ENCODE measurements at places on chromosomes 6 and 20. TPM values are rescaled to one million over a fixed set of nuclear protein-coding genes. Genes with fewer than 3 reads are reported as not detected.

GRCh38 chr6:111239461-111239860, 152.2 kb downstream of the SLC16A10 start:
- DNase-seq, result no peak

The BPIFB6 gene
- not detected for total RNA-seq

DNA sequence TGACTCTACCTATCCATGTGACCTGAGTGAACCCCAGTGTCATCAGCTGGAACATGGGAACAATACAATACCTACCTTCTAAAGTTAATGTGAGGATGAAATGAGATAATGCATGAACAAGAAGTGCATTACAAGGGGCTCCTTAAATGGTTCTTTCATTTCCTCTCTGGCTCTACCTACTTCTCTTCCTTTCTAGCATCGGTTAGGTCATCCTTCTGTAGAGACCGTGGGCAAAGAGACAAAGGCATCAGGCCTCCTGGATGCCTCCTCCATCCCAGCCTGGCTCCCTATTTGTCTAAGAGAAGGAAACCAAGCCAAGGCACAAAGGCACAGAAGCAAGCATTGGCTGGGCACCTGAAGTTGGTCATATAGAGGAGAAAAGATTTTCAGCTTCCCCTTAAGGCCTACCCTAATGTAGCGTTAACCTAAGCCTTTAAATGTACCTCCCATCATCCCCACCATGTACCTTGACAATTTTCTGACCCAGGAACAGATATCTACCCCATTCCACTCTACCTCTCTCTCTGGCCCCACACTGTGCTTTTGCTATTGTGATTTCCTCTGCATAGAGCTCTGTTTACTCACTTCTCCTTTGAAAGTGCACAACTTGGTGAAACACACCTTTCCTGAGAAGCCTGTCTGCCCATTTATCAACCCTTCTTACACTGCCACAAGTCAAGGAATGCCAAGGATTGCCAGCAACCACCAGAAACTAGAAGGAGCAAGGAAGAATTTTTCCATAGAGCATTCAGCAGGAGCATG, 86.6 kb downstream of the GCLC start:
- no peak for DNase-seq

DNA sequence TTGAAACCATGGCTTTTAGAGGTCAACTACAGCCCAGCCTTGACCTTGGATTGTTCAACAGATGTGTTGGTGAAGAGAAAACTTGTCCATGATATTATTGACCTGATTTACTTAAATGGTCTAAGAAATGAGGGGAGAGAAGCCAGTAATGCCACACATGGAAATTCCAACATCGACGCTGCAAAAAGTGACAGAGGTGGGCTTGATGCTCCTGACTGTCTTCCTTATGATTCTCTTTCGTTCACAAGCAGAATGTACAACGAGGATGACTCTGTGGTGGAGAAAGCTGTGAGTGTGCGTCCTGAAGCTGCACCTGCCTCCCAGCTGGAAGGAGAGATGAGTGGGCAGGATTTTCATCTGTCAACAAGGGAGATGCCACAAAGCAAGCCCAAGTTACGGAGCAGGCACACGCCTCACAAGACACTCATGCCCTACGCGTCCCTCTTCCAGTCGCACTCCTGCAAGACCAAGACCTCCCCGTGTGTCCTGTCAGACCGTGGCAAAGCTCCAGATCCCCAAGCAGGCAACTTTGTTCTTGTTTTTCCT, 16.2 kb downstream of the TTLL2 start:
- no peak for DNase-seq

GRCh38 chr6:166040292-166040691, 127.4 kb downstream of the TBXT start:
- DNase-seq, result no peak

The SLC22A3 gene
- total RNA-seq, result not detected

GRCh38 chr6:154448448-154449096, 61.9 kb downstream of the CNKSR3 start:
- DNase-seq, result no peak

GRCh38 chr6:130309028-130309427, 56.8 kb upstream of the TMEM200A start:
- DNase-seq, result no peak

The FAM209A gene
- total RNA-seq, result 2.2 TPM

- DNase-seq, result no peak
Observed at GRCh38 chr20:4076671-4077070, 61.3 kb upstream of the RNF24 start.

The AKAP7 gene
- 6.8 TPM for total RNA-seq

DNA sequence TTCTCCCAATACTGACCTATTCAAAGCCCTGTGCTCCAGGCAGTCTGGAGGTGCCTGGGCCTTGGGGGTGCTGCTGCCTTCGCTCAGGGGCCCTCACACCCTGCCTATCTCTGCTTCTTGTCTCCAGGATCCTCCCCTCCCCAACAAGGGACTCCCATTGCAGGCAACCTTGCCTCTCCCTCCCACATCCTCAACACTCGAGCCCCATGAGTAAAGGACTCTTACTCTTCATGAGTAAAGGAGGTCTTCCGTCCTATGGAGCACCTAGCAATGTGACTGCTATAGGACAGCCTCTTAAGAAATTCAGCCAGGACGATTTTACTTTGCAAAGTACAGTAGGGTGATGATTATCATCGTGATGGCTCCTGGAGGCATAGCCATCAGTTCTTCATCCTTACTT, 24.5 kb downstream of the PLEKHG1 start:
- no peak for DNase-seq

DNA sequence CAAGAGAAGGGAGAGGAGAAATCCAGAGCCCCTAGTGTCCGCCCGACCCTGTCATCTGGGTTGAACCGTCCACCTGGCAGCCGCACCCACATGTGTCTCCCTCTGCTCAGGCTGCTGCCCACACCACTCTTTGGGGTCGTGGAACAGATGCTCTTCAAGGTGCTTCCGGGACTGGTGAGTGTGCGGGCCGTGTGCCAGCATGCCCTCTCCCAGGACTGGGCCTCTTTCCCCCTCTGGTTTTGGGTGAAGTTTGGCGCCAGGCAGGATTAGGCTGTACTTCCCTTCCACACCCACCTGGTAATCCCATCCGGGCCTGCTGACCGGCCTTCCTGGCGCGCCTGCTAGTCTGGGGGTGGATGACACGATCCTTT, 7.9 kb downstream of the BPIFB3 start:
- DNase-seq, result no peak

All from activated T-cell treated with anti-CD3 and anti-CD28 coated beads, Interleukin-2, amount 50 U/mL, for 72 hours (primary cell).